CD4-positive, alpha-beta memory T cell (primary cell): ENCODE measurements at places on chromosomes 16 and 17.

GRCh38 chr17:32794533-32795246, 82.2 kb downstream of the MYO1D start:
- no peak for DNase-seq

GRCh38 chr16:9099131-9099625, 7.7 kb downstream of the HAPSTR1 start:
- no peak for DNase-seq

GRCh38 chr17:57447357-57447989, 191.2 kb downstream of the MSI2 start:
- DNase-seq, result no peak

DNA sequence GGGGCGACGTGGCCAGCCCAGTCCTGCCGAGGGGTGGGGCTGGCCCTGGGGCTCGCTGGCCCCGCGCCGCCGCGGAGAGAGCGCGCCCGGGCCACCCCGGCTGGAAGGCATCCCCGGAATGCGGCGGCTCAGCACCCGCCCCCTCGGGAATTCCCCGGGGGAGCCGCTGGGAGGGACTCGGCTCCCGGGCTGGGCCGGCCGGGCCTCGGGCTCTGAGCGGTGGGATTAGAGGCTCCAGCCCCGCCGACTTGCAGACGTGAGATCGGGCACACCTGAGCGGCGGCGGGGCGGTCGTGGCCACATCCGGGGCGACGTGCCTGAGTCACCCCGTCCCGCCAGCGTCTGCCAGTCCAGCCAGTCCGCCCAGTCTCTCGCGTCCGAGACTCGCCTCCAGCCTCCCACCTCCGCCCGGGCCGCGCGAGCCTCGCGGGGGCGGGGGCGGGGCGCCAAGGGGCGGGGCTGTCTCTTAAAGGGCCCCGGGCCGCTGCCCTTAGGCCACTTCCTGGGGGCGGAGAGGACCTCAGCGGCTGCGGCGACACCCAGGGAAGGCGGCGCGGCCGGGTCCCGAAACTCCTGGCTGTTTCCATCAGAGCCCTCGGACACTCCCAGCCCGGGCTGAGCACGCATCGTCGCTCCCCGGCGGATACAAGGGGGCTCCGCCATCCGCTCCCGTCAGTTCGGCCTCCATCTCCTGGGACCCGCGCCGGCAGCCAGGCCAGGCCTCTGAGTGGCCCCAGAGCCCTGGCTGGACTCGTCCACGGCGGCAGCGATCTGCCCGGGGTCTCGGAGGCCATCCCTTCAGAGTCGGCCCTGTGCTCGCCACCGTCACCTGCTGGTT, at the start of gene KCTD11:
TSS of gene KCTD11 (plus strand) at position 498 of the 838 bp plus-strand sequence.
- peak; percentile 68 for DNase-seq

DNA sequence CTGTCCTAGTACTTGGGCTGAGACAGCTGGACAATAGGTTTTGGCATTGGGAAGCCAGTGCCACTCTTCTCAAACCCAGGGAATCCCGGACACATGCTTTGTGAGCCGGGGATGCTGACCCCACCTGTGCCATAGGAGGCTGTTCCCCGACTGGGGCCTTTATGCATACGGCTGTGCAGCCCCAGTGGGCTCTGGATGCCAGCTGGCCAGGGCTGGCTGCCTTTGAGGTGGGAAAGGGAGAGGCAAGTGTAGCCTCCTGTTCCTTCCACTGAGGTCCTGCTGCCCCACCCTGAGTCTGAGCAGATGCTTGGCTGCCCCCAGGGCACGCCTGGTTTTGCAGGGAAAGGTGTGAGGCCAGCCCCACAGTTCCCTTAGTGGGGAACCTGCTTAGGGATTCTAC, 105.7 kb downstream of the CCDC182 start:
- DNase-seq, result no peak

DNA sequence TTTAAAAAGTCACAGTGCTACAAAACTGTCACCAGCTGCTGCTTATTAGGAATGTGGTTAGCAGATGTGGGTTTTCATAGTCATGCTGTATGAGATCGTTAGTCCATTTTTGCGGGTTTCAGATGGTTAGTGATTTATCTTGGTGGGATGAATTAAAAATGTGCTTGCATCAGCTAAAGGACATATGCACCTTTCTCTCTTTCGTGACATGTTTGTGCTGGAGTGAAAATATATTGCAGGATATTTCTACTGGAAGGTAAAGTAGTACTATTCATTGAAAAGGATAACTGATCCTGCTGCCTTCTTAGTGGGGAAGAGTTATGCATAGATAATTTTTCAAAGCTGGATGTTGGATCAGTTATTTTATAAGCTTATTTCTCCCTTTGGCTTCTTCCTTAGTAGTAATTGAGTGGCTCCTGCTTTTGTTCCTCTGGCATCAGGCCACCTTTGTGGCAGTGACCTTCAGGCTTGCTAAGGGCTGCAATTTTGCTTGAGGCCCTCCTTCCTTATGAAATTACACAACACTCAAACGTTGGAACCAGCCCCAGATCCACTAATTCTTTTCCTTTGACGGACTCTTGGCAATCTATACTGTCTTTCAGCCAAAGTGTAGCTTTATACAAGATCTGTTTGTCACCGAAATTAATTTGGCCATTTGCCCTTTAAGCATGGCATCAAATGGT, 7.5 kb upstream of the SNTB2 start:
- DNase-seq, result no peak

DNA sequence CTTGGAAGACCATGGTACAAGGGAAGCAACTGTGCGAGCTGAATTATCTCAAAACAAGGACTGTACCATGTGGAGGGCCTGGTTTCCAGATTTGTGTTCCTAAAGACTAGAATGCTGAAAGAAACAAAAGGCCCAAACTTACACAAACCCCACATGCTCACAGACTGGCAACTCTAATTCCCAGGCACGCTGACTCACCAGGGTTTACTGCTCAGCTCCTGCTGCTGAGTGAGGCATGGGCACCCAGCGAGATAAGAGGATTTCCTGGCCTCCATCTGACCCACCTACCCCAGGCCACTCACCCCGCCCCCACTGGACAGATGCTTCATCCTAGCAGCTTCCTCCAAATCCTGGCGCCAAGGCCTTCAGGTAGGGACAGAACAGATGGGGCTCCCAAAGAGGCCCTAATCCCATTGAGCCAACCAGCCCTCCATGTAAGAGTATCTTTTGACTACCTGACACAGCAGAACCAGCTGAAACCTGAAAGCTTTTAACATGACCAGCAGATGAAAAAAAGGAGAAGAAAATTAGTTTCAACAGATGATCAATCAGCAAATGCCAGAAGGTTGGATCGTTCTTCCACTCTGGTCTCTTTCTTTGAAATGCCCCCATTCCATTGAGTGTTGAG, 33.9 kb downstream of the DCUN1D3 start:
- DNase-seq, result no peak

DNA sequence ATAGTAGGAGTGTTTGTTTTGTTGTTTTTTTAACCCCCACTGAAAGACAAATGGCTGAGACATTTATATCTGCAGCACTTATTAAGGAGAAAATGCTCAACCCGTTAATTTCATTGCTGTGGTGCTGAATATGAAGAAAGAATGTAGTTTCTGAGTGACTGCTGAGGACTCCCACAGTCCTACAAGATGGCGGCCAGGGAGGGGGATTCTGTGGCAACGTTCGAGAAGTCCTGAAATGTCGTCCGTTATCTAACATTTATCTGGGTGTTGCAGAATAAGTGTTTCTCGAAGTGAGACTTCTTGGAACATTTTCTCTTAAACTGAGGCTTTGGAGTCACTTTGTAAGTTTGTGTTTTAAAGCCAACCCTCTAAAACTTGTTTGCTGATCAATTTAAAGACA, 530.4 kb downstream of the XYLT1 start:
- no peak for DNase-seq

GRCh38 chr17:11144358-11145233, 96.4 kb upstream of the SHISA6 start:
- no peak for DNase-seq
